ENCODE measurements at places on chromosomes 16 and 17. TPM values are rescaled to one million over a fixed set of nuclear protein-coding genes. Genes with fewer than 3 reads are reported as not detected.

KRTAP4-1 gene
- total RNA-seq, result not detected

QRICH2 gene
- 5.1 TPM for total RNA-seq

TBL3 gene
- total RNA-seq, result 56.6 TPM

CTRB1 gene
- not detected for total RNA-seq

PDIA2 gene
- total RNA-seq, result not detected

SLC52A1 gene
- total RNA-seq, result not detected

RTN4RL1 gene
- total RNA-seq, result 0.50 TPM

MYH2 gene
- total RNA-seq, result not detected

ZP2 gene
- total RNA-seq, result not detected

KCTD19 gene
- total RNA-seq, result 0.50 TPM

NRN1L gene
- 0.73 TPM for total RNA-seq

CIAO3 gene
- total RNA-seq, result 44.3 TPM

CFAP97D1 gene
- not detected for total RNA-seq

MYCBPAP gene
- 1.5 TPM for total RNA-seq
